ENCODE measurements at places on chromosomes 3 and 15. TPM values are rescaled to one million over a fixed set of nuclear protein-coding genes. Genes with fewer than 3 reads are reported as not detected.
A peak's percentile ranks its signal among the peaks of the same experiment; 100 is the strongest.

GRCh38 chr3:52108302-52109232 is 45.7 kb downstream of the POC1A start:
- H3K4me1 ChIP-seq: no peaks in the 10 kb centered on the region
- no peak overlapping the region for H3K27ac ChIP-seq
- H3K4me3 ChIP-seq: no peak overlapping the region
- no peaks in the 10 kb centered on the region for H3K36me3 ChIP-seq

DNA sequence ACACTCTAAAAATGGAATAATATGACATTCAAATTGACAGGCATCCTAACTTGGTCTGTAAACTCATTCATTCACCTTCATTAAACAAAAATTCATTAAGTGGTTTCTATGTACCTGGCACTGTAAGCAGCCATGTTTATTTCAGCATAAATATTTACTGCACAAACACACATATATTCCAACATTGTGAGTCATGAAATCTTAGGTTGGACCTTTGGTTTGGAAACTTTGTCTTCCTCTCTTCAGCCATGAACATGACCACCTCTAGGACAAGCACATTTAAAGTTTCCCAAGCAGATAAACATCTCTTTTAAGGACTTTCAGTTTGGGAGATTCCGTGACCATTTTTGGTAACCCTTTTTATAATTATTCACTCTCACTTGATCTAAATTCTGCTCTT is 131.8 kb downstream of the TPRG1 start:
- H3K27me3 ChIP-seq: no peaks in the 10 kb centered on the region
- peaks cover 16% of the 10 kb centered on the region for H3K4me1 ChIP-seq
- H3K4me3 ChIP-seq: no peak overlapping the region
- no peak overlapping the region for H3K27ac ChIP-seq
- H3K36me3 ChIP-seq: no peaks in the 10 kb centered on the region

DNA sequence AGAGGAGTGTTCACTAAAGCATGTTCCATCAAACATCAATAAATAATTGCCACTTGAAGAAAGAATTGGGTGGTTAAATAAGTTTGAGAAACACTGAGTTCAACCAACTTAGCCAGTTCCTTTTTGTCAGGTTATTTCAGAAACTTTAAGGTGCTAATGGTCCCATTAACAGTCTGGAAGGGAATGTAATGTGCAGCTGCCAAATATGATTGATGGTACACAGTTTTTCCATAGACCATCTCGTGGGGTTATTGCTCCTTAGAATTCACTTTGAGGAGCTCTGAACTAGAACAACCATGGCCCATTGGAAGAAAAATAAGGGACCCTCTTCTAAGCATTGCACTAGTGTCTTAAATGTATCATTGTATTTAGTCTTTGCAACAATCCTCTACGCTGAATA is 185.8 kb upstream of the NR2F2 start:
- no peak overlapping the region for H3K27ac ChIP-seq
- H3K36me3 ChIP-seq: no peaks in the 10 kb centered on the region
- no peaks in the 10 kb centered on the region for H3K27me3 ChIP-seq
- no peak for DNase-seq

DNA sequence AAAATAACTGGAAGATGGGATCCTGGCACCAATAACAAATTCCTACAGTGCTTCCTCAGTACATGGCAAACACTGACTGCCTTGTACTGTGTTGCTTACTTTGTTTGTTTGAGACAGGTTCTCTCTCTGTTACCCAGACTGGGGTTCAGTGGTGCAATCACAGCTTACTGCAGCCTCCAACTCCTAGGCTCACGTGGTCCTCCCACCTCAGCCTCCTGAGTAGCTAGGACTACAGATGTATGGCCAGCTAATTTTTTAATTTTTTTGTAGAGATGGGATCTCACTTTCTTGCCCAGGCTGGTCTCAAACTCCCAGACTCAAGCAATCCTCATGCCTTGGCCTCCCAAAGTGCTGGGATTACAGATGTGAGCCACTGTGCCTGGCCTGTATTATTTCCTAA is 3.7 kb upstream of the ALPK3 start:
- no peak for DNase-seq
- no peak overlapping the region for H3K4me3 ChIP-seq
- H3K27me3 ChIP-seq: no peaks in the 10 kb centered on the region
- no peaks in the 10 kb centered on the region for H3K36me3 ChIP-seq
- H3K27ac ChIP-seq: no peak overlapping the region

- H3K36me3 ChIP-seq: no peaks in the 10 kb centered on the region
- no peak overlapping the region for H3K4me3 ChIP-seq
- DNase-seq: no peak
- H3K27ac ChIP-seq: no peak overlapping the region
- H3K4me1 ChIP-seq: no peaks in the 10 kb centered on the region
- no peaks in the 10 kb centered on the region for H3K27me3 ChIP-seq
Measured at GRCh38 chr3:33105341-33105948, 8.4 kb upstream of the CRTAP start.

DNA sequence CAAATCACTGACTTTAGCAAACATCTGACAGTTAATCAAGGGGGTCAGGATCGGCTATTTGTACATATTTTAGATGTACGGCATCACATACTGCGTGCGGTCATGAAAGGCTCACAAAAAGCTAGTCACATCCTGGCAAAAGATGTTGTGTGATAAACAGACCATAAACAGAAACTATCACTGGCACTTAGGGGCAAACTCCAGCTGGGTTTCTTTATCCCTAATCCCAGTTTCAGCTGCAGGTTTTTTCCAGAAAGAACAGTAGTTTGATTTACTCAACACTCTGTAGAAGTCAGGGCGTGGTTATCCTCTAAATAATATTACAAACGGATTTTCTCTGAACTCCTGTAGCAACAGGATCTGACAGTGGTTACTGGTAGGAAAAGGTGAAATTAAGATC is 112.4 kb upstream of the BHLHE40 start:
- H3K27ac ChIP-seq: no peak overlapping the region
- DNase-seq: no peak
- H3K4me1 ChIP-seq: peaks cover 6% of the 10 kb centered on the region
- peaks cover 21% of the 10 kb centered on the region for H3K27me3 ChIP-seq
- no peak overlapping the region for H3K4me3 ChIP-seq

DNA sequence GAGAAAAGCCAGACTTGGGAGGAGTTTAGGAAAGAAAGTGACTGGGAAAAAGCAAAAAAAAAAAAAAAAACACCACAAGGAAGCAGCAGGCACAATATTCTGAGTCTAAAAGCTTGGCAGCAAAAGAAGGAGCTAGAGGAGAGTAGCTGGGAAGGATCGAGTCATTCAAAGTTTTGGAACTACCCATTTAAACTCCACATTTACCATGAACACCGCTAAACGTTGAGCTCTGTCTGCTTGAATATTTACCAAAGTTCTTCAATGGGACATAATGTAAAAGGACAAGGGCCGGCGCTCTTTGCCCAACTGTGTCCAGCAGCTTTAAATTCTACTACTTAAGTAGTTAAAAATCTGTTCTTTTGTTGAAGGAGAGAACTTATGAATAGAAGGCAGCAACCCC is 481.9 kb downstream of the FOXP1 start:
- no peaks in the 10 kb centered on the region for H3K4me1 ChIP-seq
- no peak overlapping the region for H3K4me3 ChIP-seq
- H3K27ac ChIP-seq: no peak overlapping the region
- no peaks in the 10 kb centered on the region for H3K27me3 ChIP-seq

GRCh38 chr3:13549623-13550422 is 898 bp downstream of the FBLN2 start:
- no peak overlapping the region for H3K27ac ChIP-seq
- DNase-seq: no peak
- H3K4me3 ChIP-seq: peak overlapping the region; percentile 41
- H3K27me3 ChIP-seq: peaks cover 35% of the 10 kb centered on the region
- no peaks in the 10 kb centered on the region for H3K36me3 ChIP-seq
- no peaks in the 10 kb centered on the region for H3K4me1 ChIP-seq

DNA sequence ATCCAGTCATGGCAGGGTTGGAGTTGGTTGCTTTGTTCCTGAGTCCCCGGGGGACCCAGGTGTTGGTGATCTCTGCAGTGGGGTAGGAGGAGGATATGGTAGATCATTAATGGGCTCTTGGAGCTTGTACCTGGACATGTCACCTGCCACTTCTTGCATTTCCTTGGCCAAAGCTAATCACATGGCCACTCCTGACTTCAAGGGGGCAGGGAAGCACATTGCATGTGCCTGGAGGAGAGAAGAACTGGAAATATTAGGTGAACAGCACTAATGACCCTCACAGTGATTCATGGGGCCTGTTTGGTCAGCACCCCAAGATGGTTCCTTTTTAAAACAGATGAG is 87.1 kb upstream of the MYZAP start:
- peaks cover 20% of the 10 kb centered on the region for H3K4me1 ChIP-seq
- no peak for DNase-seq
- H3K36me3 ChIP-seq: no peaks in the 10 kb centered on the region
- H3K4me3 ChIP-seq: no peak overlapping the region
- H3K27me3 ChIP-seq: no peaks in the 10 kb centered on the region

DNA sequence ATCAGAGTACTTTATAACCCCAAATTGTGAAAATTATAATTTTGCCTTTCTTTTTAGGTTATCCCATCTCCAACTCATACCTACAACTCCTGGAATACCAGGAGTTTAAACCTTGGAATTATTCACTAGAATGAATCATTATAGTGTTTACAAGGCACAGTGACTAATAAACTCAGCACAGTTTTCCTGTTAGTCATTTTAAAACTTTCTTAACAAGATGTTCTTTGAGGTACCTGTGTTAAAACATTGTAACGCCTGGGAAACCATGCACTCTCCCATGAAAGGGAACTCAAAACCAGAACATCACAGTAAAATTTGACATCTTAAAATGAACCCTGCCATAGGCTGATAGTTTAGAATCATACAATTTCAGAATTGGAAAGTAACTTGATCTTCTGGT is 132.4 kb upstream of the OSTN start:
- H3K4me3 ChIP-seq: no peak overlapping the region
- no peak for DNase-seq
- H3K27me3 ChIP-seq: no peaks in the 10 kb centered on the region
- H3K27ac ChIP-seq: no peak overlapping the region

DNA sequence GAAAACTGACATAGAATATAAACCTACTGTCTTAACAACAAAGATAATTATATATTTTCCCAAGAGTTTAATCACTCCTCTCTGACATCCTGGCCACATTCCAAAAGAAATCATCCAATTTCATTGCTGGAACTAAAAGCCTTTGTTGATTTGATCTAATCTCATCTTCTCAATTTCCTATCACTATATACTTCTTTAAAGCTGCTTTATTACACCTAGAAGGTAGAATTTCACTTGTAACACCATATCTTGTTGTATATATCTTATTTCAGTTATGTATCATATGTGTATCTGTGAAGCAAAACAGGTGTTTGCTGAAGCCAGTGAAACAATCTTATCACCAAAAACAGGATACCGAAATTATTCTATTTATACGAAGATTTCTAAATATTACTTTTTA is 740.2 kb downstream of the ROBO1 start:
- no peak for DNase-seq
- H3K36me3 ChIP-seq: no peaks in the 10 kb centered on the region
- no peak overlapping the region for H3K4me3 ChIP-seq
- H3K4me1 ChIP-seq: no peaks in the 10 kb centered on the region

GRCh38 chr3:9247941-9248521 is 1.4 kb downstream of the SRGAP3 start:
- peak overlapping the region; percentile 8 for H3K27ac ChIP-seq
- no peaks in the 10 kb centered on the region for H3K36me3 ChIP-seq

- H3K4me3 ChIP-seq: no peak overlapping the region
- H3K4me1 ChIP-seq: no peaks in the 10 kb centered on the region
- H3K27ac ChIP-seq: no peak overlapping the region
- no peak for DNase-seq
Measured at GRCh38 chr3:67386451-67386850, 268.0 kb downstream of the SUCLG2 start.

DNA sequence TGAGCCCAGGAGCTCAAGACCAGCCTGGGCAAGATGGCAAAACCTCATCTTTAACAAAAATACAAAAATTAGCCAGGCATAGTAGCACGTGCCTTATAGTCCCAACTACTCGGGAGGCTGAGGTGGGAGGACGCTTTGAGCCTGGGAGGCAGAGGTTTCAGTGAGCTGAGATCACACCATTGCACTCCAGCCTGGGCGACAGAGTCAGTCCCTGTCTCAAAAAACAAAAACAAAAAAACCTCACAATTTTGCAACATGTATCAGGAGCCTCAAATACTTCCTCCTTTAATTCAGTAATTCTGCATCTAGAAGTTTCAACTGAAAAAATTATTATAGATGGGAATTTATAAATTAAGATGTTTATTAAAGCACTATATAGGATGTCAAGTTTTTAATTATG is 1.1 kb downstream of the MRPL47 start:
- H3K27ac ChIP-seq: no peak overlapping the region
- H3K4me1 ChIP-seq: peaks cover 8% of the 10 kb centered on the region
- no peak for DNase-seq
- no peaks in the 10 kb centered on the region for H3K27me3 ChIP-seq

DNA sequence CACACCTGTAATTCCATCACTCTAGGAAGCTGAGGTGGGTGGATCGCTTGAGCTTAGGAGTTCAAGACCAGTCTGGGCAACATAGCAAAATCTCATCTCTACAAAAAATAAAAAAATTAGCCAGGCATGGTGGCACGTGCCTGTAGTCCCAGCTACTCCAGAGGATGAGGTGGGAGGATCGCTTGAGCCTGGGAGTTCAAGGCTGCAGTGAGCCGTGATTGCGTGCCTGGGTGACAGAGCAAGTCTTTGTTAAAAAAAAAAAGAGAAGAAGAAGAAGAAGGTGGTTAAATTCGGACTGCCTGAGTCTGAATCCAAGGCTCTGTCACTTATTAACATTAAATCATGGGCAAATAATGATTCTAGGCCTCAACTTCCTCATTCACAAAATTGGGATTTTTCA is 51.0 kb downstream of the EOMES start:
- H3K27me3 ChIP-seq: no peaks in the 10 kb centered on the region
- no peak overlapping the region for H3K27ac ChIP-seq
- H3K4me3 ChIP-seq: no peak overlapping the region

The SOX2 gene
- total RNA-seq: 584 TPM

The TAGLN3 gene
- 46.6 TPM for total RNA-seq

The MCF2L2 gene
- 11.1 TPM for total RNA-seq

The GRAMD2A gene
- total RNA-seq: 0.43 TPM

The IQCB1 gene
- total RNA-seq: 53.7 TPM

The LRRN1 gene
- total RNA-seq: 57.9 TPM

The EPB42 gene
- total RNA-seq: not detected

The SLC12A1 gene
- total RNA-seq: not detected

The CFAP91 gene
- total RNA-seq: 11.9 TPM

The FEZF2 gene
- total RNA-seq: 9.1 TPM
